CD4-positive, alpha-beta T cell treated with Interleukin-15 for 4 hours (primary cell): ENCODE measurements at places on chromosomes 4 and X.

GRCh38 chr4:159048166-159048886, 54.6 kb upstream of the RAPGEF2 start:
- DNase-seq = no peak

- DNase-seq = no peak
Measured at GRCh38 chr4:48905363-48906015, 1.1 kb downstream of the OCIAD2 start.

DNA sequence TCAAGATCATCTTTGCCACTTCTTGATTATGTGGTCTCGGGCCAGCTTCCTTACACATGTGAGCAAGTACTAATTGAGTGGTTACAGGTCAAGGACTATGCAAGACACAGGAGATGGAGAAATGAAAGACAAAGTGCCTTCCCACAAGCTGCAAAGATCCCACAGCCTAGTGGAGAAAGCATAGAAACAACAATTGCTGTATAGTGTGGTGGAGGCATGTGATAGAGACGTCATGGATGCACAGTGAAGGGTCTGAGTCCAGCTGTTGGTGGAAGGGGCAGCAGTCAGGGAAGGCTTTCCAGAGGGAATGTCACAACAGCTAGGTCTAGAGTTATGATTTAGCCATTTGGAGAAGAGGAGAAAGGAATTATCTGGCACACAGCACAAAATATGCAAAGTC, 210.6 kb downstream of the KDR start:
- no peak for DNase-seq

GRCh38 chr4:125105561-125105960, 209.2 kb upstream of the FAT4 start:
- no peak for DNase-seq

DNA sequence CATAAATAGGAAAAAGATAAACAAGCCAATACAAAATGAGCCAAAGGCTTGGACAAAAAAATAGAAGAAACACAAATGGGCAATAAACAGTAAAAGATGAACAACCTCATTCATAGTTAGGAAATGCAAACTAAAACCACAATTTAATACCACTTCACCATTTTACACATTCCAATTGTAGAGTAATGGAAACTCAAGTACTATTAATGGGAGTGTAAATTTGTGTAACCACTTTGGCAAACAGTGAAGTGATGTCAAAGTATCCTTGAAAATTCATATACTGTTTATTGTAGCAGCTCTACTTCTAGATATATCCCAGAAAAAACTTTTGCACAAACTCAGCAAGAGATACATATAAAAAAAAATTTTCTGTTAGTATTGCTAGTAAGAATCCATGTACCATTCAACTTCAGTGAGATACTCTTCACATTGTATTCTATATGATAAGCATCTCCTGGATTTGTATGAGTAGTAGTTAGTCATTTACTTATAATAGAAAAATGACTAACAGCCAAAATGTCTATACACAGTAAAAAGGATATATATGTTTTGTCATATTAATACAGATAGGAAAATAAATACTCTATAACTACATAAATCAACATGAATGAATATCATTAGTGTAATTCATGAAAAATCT, 229.8 kb downstream of the DKK2 start:
- no peak for DNase-seq

- no peak for DNase-seq
Measured at GRCh38 chr4:139209470-139210063, 32.5 kb upstream of the ELF2 start.

DNA sequence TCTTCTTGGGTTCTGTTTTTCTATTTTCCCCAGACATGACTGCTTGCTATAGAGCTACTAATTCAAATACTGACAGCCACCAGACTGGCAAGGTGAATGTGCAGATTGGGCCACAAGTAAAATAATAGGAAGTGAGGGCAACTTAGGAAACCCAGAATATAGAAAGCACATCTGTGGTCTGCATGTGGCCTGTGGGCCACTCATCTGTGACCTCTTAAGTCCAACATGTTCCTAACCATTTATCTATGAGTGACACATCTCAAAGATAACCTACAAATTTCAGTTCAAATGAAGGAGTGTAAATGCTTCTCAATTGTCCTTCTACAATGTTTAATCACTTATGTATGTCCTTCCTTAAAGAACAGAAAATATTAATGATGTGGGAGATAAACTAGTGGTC, 128.9 kb downstream of the REELD1 start:
- no peak for DNase-seq

DNA sequence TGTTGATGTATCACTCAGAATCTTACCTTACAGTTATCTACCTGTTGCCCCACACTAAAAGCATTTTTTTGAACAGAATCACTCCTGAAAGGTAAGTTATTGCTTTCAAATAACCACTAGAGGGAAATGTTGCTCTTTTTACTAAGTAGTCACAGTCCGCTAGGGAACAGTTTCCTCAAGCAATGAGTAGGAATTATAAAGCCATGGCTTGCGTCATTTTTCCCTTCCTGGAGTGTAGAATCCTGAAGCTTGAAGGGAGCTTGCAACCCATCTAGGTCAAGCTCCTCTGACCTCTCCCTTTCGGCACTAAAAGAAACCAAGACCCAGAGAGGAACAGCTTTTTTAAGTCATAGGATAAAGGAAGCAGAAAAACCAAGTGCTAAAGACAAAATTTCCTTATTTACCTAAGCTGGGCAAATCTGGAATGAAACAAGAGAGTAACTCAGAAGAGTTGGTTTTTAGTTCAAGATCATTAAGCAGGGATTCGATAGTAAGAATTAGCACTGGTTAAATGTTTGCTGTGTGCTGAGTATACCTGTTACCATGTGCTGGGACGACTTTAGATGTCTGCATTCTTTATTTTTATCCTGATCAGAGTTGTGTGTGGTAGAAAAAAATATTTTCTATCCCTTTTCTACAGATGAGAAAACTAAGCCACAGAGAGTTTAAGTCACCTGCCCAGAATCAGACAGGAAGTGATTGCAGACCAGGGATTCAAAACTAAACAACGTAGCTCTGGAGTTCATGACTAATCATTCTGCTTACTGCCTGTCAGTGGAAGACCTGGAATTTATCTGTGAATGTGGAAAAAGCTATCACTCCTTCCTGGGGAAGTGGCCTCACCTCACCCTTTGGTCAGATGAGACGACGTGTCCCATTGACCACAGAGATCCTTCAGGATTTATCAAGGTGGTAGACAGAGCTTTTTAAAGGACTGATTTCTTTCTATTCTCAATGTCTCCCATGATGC, 631.5 kb downstream of the RAB28 start:
- DNase-seq = no peak

DNA sequence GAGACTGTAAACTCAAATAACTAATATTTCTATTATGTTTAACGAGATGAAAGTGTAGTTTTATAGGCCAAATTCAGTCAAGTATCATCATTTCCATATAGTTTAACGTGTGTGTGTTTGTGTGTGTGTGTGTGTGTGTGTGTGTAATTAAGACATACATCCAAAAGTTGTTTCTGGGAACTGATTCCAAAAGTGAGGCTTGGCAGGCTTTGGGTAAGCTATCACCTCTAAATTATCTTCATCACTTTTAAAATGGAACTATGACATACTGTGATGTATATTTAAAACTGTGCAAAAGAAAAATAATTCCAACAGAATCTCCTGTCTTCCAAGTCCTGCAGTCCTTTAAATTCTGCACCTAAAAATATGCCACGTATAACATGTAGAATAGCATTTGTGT, 19.1 kb upstream of the SLC25A4 start:
- no peak for DNase-seq

DNA sequence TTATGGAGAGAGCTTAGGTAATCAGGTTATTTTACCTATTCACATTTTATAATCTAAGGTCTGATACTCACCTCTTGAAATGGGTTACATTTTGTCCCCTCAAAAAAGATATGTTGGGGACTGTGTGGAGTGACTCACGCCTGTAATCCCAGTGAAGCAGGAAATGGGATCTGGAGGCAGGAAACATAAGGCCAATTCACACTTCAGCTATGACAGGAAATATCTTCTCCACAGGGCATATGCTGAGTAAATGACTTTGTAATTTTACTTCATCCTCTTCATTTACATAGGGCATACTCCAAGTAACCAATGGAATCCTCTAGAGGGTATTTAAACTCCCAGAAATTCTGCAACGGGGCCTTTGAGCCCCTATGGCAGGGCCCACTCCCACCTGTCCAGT, 54.8 kb upstream of the ZMAT1 start:
- DNase-seq = no peak

GRCh38 chr4:168654104-168654847, 157.4 kb downstream of the PALLD start:
- DNase-seq = no peak

GRCh38 chr4:179071131-179071530, 1628.9 kb upstream of the AGA start:
- DNase-seq = no peak

GRCh38 chrX:15815779-15816437, 25.6 kb downstream of the ZRSR2 start:
- peak; percentile 40 for DNase-seq

GRCh38 chrX:124358800-124359383, 12.5 kb downstream of the SH2D1A start:
- DNase-seq = peak; percentile 29
